ENCODE measurements at places on chromosomes 2 and 18. TPM values are rescaled to one million over a fixed set of nuclear protein-coding genes. Genes with fewer than 3 reads are reported as not detected.

- no peak for DNase-seq
These were observed 623.9 kb downstream of the NYAP2 start for GRCh38 chr2:226023383-226023782.

- DNase-seq: no peak
These were observed 163.2 kb upstream of the SPRED2 start for GRCh38 chr2:65595630-65596029.

- no peak for DNase-seq
These were observed 30.1 kb upstream of the PID1 start for GRCh38 chr2:229301237-229301636.

Gene FBXO36
- total RNA-seq: 0.79 TPM

DNA sequence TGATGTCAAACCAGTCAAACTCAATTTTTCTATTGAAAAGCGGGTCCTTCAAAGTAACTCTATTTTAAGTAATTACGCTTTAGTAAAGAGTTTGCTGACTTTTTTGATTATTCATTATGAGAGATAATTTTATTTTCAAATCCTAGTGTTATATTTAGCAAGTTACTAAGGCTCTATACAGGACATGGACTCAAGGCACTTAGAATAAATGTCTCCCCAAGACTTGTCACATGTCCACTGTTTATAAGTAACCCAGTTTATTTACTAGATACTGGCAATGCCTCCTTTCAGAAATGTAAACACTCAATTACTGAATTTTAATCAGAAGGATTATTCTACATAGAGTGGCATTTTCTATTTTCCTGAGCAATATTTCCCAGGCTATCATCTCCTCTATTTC is 638.1 kb downstream of the ERBB4 start:
- DNase-seq: no peak

- DNase-seq: no peak
These were observed 155.0 kb upstream of the MAPRE2 start for GRCh38 chr18:34886177-34886576.

- DNase-seq: no peak
These were observed 12.4 kb upstream of the IFIH1 start for GRCh38 chr2:162330881-162331280.

Gene ETAA1
- total RNA-seq: 10.0 TPM

DNA sequence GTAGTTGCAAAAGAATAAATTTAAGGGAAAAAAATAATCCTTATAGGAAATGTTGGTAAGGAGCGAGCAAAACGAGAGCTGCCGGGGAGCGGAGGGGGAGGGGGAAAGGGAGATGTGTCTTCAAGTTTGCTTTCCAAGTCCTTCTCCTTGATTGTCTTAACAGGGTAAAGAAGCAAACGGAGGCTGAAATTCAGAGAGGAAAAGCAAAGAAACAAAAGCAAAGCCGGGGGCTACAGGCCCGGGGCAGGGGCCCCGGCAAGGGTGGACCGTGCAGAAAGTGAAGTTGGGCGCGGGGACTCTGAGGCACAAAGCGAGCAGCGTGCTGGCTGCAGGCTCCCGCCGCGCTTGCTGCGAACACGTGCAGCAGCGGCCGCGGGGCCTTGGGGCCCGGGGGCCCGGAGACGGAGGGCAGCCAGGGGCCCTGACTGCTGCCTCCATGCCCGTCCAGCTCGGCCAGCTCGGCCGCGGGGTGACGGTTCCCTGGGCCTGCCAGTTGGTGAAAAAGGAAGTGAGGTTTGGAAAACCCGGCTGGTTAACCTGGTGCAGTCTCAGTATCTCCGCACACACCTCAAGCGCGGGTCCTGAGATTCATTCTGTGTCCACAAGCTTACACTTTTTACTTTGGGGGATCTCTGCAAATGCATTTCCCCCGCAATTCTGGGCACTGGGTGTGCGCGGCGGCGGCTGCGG is 4.1 kb downstream of the BCL11A start:
- no peak for DNase-seq

DNA sequence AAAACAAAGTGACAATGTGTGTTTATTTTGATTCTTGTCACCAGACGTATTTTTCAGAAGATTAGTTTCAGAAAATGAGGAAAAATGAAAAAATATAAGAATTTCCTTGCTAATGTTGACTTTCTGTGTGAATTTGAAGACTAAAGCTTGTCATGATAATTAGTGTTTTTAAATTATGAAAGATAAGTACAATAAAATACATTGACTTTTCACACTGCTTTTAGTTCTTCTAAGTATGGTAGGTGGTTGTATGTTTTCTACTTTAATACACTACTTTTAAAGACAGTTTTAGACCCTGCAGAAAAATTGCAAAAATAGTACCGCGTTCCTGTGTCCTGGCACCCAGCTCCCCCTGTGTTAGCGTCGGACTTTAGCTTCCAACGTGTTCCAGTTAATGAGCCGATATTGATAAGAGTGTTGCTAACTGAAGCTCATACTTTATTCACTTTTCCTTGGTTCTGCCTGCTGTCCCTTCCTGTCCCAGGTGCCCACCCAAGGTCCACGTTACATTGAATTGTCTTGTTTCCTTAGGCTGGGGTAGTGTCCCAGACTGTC is 695 bp downstream of the RBFA start:
- DNase-seq: no peak

- DNase-seq: no peak
These were observed 41.6 kb downstream of the LBH start for GRCh38 chr2:30272761-30273573.

Gene GPBAR1
- total RNA-seq: 0.31 TPM

DNA sequence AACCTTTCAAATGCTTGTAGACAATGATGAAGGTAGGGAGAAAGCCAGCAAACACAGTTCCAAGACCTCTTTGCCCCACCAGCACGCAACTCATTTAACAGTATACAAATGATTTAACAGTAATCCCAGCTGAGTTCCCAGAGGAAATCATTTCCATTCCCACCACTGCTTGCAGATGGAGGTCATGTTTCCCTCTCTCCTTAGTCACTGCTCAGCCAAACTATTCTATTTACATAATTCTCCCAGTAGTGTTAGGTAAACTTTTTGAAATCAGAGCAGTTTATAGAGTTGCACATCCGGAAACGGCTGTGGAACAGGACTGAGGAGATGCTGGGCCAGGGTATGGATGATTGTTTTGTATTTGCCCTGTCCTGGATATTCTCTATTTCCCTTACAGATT is 328.5 kb downstream of the FIGN start:
- no peak for DNase-seq

Gene RNU2-63P
- not detected for total RNA-seq

DNA sequence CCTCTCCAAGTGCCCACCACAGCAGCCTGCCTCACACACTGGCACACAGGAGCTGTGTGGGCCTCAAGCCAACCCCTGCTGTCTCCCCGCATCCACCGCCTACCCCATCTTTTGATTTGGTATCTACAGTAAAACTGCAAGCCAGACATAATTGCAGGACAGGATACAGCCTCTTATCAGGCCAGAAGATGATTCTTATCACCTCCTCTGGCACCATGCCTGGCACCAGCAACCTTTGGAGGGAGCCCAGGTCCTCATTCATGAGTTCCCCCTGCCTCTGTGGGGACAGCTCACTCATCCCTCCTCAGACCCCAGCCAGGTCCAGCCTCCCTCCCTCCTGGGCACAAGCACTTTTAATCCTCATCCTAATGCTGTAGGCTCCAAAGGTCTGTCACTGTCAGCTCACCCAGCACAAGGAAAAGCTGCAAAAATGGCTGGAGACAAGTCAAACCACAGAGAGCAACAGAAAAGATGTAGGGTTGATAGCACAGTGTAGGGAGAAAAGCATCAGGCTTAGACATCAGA is 9.7 kb downstream of the RAB11FIP5 start:
- no peak for DNase-seq

GRCh38 chr18:577643-578375 is 2.4 kb upstream of the CETN1 start:
- no peak for DNase-seq

GRCh38 chr2:236061497-236061896 is 106.7 kb downstream of the GBX2 start:
- DNase-seq: no peak

DNA sequence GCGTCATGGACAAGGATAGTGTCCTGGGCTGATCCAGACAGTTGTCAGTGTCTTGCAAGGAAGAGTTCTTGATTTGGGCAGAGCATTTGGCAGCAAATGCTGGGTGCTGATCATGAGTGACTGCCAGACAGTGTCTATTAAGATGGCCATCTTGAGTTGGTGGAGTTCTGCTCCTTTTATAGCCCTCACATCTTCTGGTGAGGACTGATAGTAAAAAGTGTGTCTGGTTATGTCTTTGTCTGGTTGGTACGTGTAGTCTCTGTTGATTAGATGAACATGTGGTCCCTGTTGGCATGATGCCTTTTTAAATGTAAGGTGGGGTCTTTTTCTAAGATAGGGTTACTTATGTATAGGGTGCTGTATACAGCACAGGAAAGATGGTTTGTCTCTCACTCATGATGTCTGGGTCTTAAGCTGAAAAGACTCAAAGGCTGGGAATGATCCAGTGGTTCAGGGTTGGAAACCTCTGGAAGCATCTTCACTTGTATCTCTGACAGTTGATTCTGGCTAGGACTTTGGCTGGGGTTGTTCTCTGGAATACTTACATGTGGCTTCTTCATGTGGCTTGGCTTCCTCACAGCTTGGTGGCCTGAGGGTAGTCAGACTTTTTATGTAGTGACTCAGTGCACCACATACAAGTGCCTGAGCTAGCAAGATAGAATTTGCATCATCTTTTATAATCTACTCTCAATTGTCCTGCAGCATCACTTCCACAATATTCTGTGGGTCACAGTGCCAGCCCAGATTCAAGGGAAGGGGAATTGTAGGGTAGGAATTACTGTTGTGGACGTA is 11.8 kb downstream of the MTX2 start:
- DNase-seq: no peak

All from esophagus squamous epithelium (tissue), 5 donors.